ENCODE measurements at places on chromosomes 3 and 15.

- DNase-seq, result no peak
Observed at GRCh38 chr15:73233623-73234022, 135.1 kb downstream of the HCN4 start.

GRCh38 chr3:128271536-128272332, 118.5 kb downstream of the EEFSEC start:
- no peak for DNase-seq

GRCh38 chr3:182618085-182618732, 175.1 kb upstream of the ATP11B start:
- DNase-seq, result no peak

GRCh38 chr3:55012091-55012490, 84.2 kb upstream of the LRTM1 start:
- DNase-seq, result no peak

DNA sequence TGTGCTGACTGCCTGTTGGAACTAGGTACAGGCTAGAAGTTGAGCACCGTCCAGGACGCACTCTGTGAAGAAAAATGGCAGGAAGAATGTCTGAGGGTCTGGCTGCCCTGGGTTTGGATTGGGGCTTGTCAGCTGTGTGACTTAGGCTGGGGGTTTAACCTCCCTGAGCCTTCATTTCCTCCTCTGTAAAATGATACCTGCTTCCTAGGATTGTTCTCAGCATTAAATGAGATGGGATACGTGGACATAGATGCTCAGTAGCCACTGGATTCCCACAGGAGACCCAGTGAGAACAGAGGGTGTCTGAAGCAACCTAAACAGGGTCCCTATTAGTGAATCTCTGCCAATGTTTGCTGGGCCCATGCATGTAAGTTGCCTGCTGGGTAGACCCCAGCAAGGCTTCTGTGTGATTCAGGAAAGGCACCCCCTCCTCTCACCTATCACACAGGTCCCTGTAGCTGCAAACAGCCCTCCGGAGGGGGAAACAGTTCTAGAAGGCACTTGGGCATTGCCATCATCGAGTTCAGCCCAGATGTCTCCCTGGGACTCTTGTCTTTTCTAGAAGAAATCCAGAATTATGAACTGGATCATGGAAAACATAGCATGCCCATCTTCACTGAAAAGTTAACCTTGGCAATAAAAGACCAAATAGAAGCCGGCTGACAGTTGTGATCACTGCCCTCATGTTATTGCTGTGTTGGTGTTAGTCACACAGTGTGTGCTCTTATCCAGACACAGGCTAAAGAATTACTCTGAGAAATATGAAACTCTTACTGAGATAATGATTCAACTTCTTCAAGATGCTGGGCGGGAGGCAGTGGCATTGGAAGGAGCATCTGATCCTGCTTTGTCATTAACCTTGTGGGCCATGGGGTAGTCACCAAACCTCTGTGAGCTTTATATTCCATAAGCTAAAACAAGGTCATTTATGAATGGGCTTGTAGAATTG, 64.5 kb downstream of the SMAD6 start:
- DNase-seq, result no peak

DNA sequence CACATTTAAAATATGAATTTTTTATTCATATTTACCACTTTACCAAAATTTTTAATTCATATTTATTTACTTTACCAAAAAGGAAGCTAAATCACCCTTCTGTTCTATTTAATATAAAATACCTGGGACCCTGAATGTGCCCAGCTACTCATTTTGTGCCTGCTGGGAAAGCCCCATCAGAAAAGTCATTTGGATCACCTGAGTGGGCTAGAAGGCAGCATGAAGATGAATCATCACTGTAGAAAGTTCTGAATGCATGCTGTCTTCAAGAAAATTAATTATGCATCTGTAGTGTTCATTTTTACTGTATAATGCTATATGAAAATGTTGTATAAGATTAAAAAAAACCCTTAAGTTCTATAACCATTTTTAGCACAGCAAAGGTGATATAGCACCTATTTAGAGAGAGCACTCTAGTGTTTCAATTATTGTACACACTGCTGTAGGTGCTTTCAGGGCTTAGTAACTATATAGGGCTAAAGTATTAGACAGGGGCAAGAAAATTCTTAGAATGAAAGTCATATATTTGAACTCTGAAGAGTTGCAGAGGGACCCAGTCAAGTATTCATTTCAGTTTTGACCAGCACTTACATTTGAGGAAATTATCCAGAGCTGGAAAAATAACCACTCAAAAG, 175.1 kb downstream of the NFKBIZ start:
- DNase-seq, result no peak

DNA sequence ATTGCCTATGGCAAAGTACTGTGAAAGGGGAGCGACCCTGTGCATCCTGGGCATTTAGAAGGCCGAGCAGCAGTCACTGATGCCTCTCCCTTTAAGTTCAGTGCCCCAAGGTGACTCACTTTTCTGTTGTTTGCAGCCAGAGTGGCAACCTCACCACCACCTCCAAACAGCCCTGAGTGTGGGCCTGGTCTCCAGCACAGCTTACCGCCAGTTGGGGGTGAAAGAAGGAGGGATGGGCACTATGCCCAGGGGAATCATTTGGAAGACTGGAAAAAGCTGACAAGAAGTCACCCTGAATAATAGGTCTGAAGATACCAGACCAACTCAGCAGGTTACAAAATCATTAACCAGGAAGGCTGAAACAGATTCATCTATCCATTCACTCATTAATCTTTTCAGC, 571.8 kb downstream of the EPHB1 start:
- DNase-seq, result no peak

GRCh38 chr3:68977486-68978167, 35.9 kb downstream of the EOGT start:
- no peak for DNase-seq

DNA sequence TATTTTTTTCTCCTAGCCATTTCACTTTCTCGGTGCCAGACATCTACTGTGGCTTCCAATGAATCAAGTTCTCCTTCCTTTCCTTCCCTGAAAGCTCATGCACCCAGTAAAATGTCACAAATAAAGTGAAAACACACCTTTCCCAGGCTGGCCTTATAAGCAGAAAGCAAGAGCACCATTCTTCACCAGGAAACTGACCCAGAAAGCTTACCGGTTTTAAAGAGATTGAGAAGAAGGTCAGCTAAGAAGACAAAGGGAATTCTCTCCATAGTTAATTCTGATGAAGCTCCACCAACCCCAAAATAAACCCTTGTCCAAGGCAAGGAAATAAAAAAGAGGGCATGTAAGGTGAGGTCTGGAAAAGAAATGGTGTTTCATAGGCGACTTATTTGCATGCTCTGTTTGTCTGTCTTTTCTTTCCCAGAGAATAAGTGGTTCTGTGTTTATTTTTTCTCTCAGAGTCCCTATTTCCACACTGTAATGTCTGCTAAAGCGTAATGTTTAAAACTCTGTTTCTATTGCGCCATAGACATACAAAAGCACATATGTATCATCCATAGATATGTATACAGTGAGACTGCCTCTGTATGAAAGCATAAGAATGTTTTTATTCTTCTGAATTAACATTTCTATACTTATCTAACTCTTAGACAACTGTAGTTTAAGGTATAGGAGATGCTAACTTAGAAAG, 2.8 kb downstream of the LSAMP start:
- no peak for DNase-seq

DNA sequence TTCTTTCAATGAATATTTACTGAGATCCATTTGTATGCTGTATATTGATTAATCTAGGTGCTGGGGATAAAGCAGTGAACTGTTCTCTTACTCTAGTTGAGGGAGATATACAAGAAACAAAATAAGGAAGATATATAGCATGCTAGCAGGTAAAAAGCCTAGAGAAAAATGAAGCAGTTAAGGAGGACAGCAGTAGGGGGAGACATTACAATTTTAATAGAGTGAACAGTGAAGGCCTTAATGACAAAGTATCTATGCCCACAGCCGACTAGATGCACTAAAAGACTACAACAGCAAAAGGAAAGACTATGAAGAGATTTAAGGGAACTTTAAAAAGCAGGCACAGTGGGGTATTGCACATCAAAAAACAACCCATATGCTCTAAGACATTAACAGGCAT, 81.4 kb downstream of the XRN1 start:
- DNase-seq, result no peak

DNA sequence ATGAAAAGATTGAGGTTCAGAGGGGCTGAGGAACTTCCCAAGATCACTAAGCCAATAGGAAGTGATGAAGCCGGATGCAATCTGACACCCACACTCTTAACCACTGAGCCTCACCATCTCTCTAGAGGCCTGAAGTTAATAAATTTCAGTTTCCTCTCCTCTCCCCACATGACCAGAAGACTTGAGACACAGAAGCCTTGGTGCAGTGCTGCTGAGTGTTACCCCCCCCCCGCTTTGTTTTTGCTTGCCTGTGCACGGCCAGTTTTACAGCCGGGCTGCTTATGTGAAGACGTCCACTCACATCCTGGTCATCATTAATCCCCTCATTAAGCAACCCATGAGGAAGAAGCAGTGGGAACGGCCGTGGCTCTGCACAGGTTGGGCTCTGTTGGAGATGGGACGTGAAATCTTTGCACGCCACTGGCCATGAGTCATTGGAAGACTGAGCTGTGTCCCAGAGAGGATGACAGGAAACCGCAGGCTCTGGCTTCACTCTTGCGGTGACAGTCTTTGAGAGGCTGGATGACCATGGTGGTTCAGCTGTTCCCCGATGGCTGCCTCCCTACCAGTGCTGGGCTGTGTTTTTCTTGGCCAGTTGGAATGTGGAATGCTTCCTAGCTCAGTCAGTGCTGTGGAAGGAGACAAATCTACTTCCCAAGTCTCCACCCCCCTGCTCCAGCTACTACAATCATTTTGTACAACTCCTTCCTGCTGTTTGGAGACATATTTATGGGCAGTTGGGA, 232.6 kb upstream of the LRTM1 start:
- DNase-seq, result no peak

Measured in WTC11 (cell line).